ENCODE measurements at places on chromosomes 5 and 9.

- DNase-seq, result no peak
Observed at GRCh38 chr9:12988258-12988657, 213.4 kb downstream of the LURAP1L start.

GRCh38 chr9:133955821-133956411, 36.2 kb downstream of the VAV2 start:
- no peak for DNase-seq

- DNase-seq, result no peak
Observed at GRCh38 chr5:80341016-80341775, 21.4 kb downstream of the SPZ1 start.

DNA sequence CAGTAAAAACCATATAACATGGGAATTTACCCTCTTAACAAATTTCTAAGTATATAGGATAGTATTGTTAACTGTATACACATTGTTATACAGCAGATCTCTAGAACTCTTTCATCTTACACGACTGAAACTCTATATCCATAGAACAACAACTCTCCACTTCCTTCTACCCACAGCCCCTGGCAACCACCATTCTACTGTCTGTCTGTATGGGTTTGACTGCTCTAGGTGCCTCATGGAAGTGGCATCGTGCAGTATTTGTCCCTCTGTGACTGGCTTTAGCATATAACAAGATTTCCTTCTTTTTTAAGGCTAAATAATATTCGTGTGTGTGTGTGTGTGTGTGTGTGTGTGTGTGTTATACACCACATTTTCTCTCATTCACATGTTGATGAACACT, 100.7 kb downstream of the ZNF462 start:
- DNase-seq, result no peak

DNA sequence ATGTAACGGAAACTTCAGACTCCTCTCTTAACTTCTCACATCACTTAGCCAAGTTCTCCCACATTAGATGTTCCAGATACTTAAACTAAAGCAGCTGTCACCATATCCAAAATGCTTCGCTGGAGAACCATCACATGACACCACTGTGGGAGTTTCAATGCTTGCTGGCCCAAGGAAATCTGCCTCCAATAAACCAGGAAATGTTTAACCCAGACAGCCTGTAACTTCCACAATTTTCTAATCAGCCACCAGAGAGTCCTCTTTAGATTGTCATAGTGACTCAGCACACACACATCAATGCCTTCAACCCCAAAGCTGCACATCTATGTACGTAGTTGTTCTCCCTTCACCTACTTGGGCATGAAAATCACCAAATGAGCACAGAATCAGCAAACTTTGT, 118.7 kb downstream of the LPAR1 start:
- DNase-seq, result no peak
